ENCODE measurements at places on chromosomes 11 and 22.
A peak's percentile ranks its signal among the peaks of the same experiment; 100 is the strongest.

- DNase-seq, result no peak
These were observed 46.2 kb downstream of the SHANK2 start for GRCh38 chr11:71206186-71206585.

GRCh38 chr11:46039990-46040389 lies 81.3 kb downstream of the PHF21A start:
- no peak for DNase-seq

- no peak for DNase-seq
These were observed 18.1 kb upstream of the PPP6R3 start for GRCh38 chr11:68442433-68442832.

DNA sequence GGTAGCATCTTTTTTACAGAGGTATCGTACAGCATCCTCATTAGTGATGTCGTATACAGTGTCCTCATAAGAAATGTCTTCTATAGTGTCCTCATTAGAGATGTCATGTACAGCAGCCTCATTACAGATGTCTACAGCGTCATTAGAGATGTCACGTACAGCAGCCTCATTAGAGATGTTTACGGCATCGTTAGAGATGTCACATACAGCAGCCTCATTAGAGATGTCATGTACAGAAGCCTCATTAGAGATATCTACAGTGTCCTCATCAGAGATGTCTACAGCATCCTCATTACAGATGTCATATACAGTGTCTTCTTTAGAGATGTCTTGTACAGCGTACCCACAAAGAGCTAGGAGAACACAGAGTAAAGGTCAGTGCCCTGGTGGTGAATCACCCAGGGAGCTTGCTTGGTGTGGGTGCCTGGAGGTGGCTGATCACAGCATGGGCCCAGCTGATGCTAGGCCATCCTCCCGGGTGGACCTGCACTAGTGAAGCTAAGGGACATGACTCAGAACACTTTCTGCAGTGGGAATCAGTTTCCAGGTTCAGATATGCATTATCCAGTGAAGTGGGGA lies 109.2 kb downstream of the IGLL1 start:
- no peak for DNase-seq

- DNase-seq, result no peak
These were observed 3.6 kb downstream of the CHADL start for GRCh38 chr22:41237036-41237706.

- no peak for DNase-seq
These were observed 365 bp downstream of the MGAT3 start for GRCh38 chr22:39457198-39457555.

GRCh38 chr11:19970944-19971343 lies 189.3 kb downstream of the DBX1 start:
- no peak for DNase-seq

GRCh38 chr11:39412117-39412516 lies 2047.3 kb downstream of the LRRC4C start:
- DNase-seq, result no peak

GRCh38 chr22:27808451-27809225 lies 7.1 kb upstream of the MN1 start:
- no peak for DNase-seq

DNA sequence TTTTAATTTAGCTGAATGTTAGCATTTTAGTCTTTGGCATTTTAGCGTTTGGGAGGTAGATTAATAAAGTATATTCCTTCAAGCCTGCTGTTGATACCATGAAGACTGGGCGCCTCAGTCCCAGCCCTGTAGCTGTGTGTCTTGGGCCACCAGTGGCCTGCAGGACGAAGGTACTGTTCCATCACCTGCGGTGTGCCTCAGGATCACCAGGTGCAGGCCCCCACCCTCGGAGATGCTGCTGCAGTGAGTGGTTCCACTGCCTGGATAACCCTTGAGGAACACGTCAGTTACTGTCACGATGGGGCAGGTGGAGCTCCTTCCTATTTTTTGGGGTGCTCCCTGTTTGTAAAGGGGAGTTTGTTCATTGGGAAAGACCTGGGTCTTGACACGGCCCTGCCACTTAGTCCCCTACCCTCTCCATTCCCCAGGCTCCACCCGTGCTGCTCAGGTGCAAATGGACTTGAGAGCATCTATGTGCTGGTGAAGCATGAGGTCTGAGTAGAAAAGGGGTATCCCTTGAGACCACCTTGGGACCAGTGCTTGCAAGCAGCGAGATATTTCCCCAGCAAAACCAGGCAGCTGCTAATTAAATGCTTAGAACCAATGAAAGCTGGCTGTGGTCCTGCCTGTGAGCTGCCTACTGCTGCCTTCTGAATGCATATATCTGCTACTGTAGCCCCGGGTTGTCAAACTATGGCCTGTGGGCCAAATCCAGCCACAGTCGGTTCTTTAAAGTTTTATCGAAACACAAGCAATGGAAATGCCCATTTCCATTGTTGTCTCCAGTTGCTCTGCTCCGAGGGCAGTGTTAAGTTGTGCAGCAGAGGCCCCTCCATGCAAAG lies 28.7 kb downstream of the INCENP start:
- DNase-seq, result no peak

- no peak for DNase-seq
These were observed 5.7 kb downstream of the LRP4 start for GRCh38 chr11:46912526-46913150.

GRCh38 chr11:9090488-9091043 lies 833 bp downstream of the SCUBE2 start:
- no peak for DNase-seq

DNA sequence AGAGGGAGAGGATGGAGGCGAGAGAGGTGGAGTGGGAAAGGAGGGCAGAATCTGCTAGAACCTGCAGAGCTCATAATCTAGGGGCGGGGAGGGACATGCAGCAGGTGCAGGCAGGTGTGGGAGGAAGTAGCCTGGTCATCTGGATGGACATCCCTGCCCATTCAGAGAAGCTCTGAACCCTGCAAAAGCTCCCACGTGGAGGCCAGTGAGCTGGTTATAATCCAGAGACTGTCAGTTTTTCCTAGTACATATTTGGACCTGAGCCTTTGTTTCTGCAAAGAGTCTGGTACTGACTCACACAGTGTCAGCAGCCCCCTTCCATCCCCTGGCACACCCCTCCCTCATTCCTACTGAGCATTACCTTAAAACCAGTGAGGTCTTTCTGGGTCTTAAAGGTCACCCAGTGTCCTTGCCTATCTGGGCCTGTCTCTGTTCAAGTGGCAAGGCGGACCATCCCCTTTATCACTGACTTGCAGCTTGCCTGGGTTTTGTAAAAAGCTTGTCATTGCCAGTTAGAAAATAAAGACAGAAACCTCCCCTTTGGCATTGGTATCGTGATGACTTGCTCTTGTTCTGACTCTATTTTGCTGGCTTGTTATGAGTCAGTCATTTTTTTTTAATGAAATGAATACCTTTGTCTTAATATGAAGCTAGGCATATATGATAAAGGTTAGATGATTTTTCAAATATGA lies 26.1 kb downstream of the PTPRJ start:
- no peak for DNase-seq

- no peak for DNase-seq
These were observed 5.0 kb upstream of the APOL5 start for GRCh38 chr22:35712672-35713071.

DNA sequence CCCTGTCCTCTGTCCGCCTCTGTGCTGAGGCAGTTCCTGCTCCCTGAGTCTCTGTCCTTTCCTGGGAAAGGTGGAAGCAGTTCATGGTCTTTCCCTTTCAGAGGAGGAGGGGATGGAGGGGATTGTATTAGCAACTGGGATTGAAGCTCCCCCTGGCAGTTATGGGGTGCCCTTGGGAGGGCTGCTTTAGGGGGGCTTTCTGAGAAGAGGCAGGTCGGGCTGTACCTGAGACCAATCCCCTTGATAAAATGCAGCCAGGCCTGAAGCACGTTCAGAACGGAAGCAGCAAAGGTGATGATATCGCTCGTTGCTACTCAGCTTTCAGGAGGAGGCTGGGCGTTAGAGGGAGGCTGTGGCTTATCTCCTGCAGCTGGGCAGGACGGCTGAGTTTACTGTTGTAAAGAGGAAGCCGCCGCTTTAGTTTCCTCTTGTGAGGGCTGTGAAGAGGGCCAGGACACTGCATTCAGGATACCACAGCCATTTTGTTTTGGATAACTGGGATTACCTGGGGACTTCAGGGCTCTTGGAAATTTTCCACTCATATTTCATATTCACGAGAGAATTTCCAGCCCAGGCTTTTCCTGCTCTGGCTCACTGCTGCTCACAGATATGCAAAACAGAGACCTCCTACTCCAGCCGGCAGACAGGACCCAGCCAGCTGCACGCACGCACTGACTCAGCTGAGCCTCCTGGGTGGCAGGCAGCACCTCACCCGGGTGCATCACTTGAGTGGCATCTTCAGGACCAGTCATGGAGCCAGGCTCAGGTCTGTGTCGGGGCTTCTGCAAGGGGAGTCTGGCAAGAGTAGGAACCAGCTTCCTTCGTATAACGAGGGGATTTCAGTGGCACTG lies 798 bp downstream of the AMPD3 start:
- peak; percentile 17 for DNase-seq

GRCh38 chr11:107999759-108000455 lies 8.8 kb upstream of the CUL5 start:
- DNase-seq, result no peak

DNA sequence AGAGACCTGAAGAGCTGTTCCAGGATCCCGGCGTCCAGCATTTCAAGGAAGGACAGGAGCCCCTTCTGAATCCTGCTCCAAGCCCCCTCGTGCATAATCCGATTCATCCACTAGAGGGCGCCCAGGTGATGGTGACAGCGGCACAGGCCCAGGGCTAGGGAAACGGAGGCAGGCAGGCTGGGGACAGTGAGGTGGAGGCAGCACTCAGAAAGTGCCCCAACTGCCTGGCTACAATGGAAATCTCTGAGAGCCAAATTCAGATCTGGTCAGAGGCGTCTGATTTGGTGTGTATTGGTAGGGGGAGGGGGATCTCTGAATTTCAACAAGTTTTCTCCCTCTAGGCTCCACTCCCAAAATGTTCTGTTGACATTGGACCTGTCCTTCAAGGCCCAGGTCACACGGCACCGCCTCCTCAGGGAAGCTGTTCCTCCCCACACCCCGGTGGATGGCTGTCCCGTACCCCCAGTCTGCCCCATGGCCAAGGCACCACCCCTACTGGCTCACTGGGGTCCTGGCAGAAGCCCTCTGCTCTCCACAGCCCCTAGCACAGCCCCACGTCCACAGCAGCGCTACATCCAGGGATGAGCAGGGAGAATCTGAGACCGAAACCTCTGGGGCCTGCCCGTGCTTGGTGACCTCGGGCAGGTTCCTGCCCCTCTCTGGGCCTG lies 142.9 kb downstream of the CRYBB2 start:
- DNase-seq, result peak; percentile 33

GRCh38 chr11:34236572-34236971 lies 121.2 kb downstream of the ABTB2 start:
- no peak for DNase-seq

DNA sequence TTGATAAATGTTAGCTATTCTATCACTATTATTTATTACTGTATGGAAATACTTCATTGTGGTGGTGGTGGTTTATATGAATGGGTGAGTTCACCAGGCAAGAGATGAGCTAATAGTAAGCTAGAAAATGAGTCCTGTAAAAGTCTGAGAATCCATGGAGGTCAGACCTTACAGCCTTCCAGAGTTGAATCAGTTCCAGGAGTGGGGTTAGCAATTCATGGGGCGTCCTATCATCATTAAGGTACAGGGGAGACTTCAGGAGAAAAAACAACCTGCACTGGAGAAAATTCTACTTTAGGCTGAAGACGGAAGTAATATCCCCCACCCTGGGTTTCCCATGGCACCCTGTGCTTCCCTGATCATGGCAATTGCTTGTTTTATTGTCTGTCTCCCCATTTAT lies 6.5 kb downstream of the SYT13 start:
- DNase-seq, result no peak

- DNase-seq, result no peak
These were observed 740.0 kb downstream of the DLG2 start for GRCh38 chr11:84887055-84887629.

Data from anterior cingulate cortex (tissue), 58 donors.